ENCODE measurements at places on chromosomes 4 and X. TPM values are rescaled to one million over a fixed set of nuclear protein-coding genes. Genes with fewer than 3 reads are reported as not detected.

DNA sequence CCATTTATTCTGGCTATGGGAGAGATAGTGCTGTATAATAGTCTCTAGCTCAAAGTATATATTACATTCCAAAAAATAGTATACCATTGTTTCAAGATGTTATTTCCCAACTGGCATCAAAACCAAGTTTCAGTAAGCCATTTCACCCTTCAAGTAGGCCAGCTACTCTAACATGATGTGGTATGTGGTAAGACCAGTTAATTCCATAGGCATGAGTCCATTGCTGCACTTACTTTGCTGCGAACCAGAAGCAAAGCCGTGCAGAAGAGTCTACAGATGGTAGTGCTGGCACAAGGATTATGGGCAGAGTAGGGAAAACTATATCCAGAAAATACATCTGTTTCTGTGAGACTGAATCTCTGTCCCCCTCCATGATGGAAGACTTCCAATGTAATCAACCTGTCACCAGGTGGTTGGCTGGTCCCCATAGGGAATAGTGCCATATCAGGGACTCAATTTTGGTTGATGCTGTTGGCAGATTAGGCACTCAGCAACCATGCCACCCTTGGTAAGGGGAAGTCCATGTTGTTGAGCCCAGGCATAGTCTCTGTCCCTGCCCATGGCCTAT lies 49.8 kb upstream of the HSD17B10 start:
- peak; percentile 40 for DNase-seq

GRCh38 chr4:75530556-75531322 lies 16.5 kb downstream of the THAP6 start:
- DNase-seq: no peak

DNA sequence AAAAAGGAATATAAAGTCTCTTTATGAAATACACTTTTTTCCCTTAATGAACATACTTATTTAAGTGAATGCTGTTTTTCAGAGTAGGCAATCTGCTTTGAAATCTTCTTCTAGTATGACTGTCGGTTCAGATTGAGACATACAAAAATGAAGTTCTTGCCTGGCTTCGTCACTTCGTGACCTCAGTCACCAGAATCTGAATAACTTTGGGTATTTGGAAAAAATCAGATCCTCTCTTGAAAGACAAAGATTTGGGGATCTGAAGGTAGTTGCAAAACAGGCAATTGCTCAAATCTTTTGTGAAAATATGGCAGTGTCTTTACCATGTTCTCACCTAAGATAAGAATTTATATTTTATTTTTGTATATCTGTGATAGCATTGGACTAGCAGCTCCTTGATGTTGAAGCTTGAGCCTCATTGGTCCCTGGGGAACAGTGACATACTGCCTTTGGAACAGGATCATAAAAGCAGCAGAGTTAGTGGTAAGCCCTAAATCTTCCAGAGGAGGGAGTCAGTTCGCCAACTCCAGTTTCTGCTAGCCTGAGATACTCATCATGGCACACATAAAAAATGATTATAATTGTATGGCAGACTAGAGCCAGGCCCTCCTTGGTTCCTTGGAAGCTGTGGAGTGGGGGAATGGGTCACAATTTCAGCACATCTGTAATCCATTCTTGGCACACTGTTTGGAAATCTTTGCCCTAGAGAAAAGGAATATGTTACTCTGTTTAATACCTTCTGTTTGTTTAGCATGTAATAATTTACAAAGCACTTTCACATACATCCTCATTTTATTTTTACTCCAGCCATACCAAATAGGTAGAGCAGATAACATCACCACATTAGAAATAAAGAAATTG lies 5.0 kb downstream of the ARFIP1 start:
- peak; percentile 79 for DNase-seq

GRCh38 chr4:57378766-57379165 lies 268.6 kb upstream of the IGFBP7 start:
- DNase-seq: no peak

DNA sequence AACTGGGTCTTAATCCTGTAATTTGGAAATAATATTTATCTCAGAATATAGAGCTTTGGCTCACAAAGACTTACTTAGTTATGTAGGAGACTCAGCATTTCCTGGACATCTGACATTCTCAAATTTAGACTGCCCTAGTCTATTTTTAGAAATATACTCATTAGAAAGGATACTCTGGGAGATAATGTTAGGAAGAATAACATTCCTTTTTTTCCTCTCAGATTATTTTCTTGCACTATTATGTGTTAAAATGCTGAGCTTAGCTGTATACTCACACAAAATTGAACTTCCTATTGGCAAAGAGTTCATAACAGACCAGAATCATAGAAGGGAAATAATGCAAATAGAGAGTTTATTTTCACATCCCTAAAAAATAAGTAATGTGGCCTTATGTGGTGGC lies 1424.9 kb upstream of the PCDH7 start:
- no peak for DNase-seq

- peak; percentile 9 for DNase-seq
Observed at GRCh38 chrX:73964579-73964978, 339.4 kb upstream of the ZCCHC13 start.

DNA sequence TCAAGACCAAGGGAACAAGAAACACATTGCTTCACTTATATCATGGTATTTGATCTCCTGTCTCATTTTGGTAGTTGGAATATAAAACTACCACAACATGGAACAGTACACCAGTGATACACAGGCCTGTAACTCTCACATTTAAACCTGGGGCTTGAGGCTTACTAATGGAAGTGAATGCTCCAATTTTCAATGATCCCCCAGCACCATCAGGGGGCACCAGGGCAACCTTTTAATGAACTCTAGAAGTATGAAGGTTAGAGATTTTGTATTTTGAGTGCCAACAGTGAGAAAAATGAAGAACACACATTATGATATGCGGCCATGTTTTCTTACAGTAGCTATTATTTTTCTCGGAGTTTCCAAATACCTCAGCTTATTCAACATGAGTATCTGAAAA lies 50.7 kb downstream of the C4orf33 start:
- no peak for DNase-seq

- DNase-seq: peak; percentile 21
Observed at GRCh38 chr4:3868211-3869173, 102.3 kb downstream of the ADRA2C start.

DNA sequence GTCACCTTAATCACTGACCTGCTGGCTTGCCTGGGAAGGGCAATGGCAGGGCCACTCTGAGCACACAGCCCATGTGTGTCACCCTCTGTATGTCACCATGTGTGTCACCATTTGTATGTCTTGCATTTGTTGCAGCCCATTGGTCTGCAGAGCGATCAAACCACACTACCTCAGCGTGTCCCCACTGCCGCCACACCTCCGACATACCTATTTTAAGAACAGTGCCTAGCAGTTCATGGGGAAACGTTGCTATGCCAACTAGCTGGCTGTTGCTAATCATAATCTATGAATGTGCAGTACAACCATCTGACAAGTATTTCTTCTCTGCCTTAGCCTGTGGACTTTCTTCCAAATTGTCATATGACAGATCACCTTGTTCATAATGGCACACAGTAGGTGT lies 8.0 kb upstream of the CRMP1 start:
- DNase-seq: no peak

GRCh38 chr4:1771555-1772305 lies 21.4 kb upstream of the FGFR3 start:
- DNase-seq: no peak

DNA sequence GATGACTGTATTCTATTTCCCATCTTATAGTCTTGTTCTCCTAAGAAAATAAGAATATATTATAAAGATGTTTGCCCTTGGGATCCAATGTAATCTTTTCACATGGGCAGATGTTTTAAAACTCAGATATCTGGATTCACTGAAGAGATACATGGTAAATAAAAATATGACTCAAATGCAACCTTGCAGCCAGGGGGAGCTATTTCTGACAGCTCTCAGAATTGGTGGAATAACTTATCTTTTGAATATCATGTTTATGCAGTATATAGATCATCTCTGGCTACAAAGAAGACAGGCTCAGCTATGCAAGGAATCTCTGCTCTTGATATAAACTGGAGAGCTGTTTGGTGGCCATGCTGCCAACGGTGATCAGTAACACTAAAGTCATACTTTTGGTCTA lies 274.7 kb downstream of the GLUD2 start:
- DNase-seq: no peak

DNA sequence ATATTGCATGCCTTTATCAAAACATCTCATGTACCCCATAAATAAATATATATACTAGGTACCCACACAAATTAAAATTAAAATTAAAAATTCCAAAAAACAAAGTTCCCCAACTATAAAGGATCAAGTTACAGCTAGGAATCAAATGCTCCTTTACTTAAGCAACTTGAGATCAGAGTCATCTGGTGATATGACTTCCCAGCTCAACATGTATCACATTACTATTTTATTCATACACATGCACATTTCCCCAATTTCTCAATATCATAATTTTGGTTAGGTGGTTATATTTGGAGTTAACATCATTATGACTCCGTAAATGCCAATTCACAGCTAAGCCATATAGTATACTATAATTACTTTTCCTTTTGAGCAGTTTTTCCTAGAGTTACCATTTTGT lies 60.9 kb downstream of the CLOCK start:
- peak; percentile 51 for DNase-seq

GRCh38 chr4:113012122-113012725 lies 37.2 kb upstream of the ANK2 start:
- DNase-seq: no peak

- no peak for DNase-seq
Observed at GRCh38 chr4:109873791-109874514, 26.0 kb downstream of the LRIT3 start.

GRCh38 chrX:137930533-137930932 lies 364.6 kb downstream of the ZIC3 start:
- no peak for DNase-seq

- DNase-seq: no peak
Observed at GRCh38 chrX:39752815-39753214, 344.9 kb downstream of the BCOR start.

GRCh38 chrX:16712548-16713155 lies at the start of gene CTPS2:
TSS of gene CTPS2 (minus strand) at chrX:16712669. CDS start at chrX:16702902, 9,767 bp downstream.
- DNase-seq: peak; percentile 59

- DNase-seq: peak; percentile 65
Observed at GRCh38 chr4:123397144-123398065, 810 bp downstream of the SPRY1 start.

DNA sequence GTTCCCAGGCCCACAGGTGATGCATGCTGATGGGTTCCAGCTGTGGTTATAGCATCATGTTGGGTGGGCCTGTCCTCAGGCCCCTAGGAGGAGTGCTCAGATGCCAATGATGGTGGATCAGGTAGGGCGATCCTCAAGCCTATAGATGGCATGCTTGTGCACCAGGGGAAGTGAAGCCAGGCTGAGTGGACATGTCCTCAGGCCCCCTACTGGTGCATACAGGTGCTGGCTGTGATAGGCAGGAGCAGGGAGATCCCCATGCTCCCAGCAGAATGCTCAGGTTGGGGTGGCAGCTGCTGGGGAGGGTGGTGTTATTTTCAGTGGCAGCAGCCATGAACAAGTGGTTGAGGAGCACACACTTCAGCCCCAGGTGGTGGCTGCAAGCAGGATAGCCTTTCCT lies 96.0 kb downstream of the SMARCA1 start:
- DNase-seq: no peak

DNA sequence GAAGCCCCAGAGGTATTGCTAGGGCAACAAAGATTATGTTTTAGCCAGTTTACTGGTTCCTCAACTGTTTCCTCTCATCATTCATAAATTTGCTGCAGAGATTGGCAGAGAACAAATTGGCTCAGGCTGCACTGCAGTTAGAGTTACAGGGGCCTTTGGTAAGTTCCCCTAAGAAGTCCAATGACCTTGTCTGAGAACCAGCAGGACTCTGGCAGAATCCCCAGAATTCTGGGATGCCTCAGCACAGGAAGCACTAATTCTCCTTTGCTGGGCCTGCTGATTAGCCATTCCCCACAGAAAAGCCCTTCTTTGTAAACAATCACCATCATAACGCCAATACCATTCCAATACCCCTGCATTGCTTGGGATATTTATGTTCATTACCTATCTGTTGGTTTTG lies 151.3 kb downstream of the USP46 start:
- DNase-seq: no peak

DNA sequence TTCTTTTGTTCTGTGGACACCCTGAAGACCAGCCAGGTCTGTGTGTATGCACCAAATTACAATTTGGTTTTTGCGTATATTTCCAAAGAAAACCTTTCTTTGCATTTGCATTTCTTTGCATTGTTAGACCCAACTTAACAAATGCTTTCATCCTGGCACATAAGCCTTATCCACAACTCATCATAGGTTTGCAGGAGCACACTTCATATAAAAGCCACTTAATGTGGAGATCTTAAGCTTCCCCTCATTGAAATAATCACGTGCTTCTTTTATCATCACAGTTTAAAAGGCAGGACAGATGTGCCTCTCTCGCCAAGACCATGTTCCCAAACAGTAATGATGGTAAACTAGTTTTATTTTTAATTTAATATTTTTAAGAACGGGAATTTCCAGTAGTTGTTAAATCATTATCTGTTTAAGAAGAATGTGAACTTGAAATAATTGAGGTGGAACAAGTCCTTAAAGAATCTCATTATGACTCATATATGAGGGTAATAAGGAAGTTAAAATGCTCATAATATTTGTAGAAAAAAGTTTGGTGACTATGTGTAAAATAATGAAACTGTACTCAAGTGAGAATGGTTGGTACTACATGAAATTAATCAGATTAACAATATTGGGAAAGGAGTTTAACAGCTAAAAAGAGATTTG lies 65.5 kb downstream of the GLRA3 start:
- DNase-seq: no peak

DNA sequence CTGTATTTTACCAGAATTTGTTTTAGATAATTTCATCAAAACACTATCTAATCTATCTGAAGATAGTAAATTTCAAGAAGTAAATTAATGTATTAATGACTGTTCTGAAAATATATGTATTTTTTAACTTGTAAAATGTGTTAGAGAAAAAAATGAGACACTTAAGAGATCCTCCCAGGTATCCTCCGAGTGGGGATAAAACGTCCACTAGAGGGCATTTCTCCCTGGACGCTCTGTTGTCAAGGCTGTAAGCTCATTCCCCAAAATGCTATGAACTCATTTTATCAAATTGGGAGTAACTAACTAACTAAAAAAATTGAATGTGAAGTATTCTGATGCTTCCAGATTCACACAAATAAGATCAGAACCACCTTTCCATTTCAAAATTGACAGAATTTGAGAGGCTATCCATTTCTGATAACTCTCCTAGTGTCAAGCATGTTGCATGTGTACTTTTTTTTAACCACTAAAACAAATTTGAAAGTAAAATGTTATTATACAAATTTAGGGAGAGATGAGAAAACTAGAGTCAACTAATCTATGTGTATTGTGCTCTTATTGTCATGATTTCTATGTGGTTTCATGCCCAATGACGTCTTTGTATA lies 337.3 kb upstream of the HS3ST1 start:
- DNase-seq: peak; percentile 53

LGI2 gene
- total RNA-seq: not detected

CT83 gene
- not detected for total RNA-seq

TNIP3 gene
- total RNA-seq: 0.06 TPM

SOD3 gene
- not detected for total RNA-seq

STIM2 gene
- total RNA-seq: 37.8 TPM

QRFPR gene
- total RNA-seq: not detected

NXT2 gene
- total RNA-seq: 13.1 TPM

NMU gene
- not detected for total RNA-seq

SLC10A7 gene
- total RNA-seq: 6.3 TPM
